ENCODE measurements at places on chromosomes 16 and 17.

DNA sequence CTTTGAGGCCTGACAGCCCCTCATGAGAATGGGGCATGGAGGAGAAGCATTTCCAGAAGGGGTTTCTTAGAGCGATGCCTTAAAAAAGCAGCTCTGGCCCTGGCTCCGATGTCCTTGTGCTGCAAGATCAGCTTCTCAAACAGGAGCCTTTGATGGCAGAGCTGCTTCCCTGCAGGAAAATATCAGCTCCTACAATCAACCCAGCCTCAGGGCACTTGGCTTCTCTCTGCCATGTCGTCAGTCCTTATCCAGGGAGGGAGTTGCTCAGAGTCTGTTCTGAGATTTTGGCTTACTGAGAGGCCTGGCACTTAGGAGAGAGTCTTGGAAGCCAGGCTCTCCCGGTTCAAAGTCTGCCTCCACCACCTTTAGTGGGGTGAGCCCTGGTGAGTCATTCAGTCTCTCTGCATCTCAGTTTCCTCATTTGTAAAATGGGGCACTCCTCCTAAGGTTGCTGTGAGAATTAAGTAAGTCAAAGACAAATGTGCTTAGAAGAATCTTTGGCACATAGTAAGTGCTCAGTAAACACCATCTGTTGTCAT lies 184.4 kb downstream of the HAPSTR1 start:
- no peak for DNase-seq

DNA sequence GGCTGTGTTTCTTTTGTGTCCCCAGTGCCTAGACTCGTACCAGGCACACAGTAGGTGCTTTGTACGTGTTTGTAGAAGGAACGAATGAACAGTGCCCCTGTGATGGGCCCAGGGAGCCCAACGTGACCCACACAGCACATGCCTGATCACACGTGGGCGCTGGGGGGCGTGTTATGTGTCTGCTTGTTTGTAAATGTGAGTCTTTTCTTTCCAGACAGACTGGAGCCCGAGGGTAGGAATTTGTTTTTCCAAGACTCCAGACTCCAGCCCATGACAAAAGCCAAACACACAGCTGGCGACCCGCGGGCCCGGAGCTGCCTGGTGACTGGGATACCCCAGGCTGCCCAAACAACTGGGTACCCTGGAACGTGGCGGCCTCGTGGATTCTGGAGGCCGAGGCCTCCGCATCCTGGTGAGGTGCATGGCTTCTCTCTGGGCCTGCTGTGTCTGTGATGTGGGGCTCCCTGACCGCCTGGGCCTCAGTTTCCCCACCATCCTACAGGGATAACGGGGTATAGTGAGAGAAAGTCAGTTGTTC lies 14.9 kb upstream of the CBFA2T3 start:
- no peak for DNase-seq

DNA sequence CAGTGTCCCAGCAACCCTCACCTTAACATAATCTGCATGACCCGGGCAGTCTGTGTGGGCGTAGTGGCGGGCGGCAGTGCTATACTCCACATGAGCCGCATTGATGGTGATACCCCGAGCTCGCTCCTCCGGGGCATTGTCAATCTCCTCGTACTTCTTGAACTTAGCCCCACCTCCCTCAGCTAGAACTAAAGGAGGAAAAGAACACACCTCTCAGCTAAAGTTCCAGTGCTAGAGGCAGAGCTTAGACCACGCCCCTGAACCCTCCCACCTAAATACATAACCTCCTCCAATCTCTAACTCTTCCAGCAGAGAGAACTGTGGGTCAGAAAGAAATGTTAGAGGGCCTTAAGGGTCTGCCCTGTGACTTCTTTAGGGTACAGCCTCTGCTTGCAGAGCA lies 855 bp downstream of the TUFM start:
- DNase-seq: peak; percentile 73

GRCh38 chr17:35849469-35850348 lies 19.0 kb downstream of the HEATR9 start:
- DNase-seq: peak; percentile 75

GRCh38 chr17:49434821-49435670 lies 20.4 kb upstream of the PHB1 start:
- DNase-seq: peak; percentile 60

- DNase-seq: no peak
Measured at GRCh38 chr16:50497592-50497991, 50.6 kb upstream of the NKD1 start.

GRCh38 chr17:36947922-36948716 lies 635 bp upstream of the AATF start:
- peak; percentile 11 for DNase-seq

DNA sequence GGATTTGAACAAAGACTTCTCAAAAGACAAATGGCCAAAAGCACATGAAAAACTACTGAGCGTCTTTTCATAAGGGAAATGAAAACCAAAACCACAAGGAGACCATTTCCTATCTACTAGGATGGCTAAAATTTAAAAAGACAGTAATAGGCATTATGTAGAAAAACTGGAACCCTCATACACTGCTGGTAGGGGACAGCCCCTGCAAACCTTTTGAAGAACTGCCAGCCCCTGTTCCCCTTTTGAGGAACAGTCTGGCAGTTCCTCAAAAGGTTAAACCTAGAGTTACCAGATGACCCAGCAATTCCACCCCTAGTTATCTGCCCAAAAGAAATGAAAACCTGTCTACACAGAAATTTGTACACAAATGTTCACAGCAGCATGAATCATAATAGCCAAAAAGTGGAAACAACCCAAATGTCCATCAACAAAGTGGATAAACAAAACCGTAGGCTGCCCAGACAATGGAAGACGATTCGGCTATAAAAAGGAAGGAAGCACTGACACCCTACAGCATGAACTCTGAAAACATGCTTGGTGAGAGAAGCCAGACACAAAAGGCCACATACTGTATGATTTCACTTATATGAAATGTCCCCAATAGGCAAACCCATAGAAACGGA lies 22.9 kb downstream of the CDIP1 start:
- DNase-seq: peak; percentile 87

- no peak for DNase-seq
Measured at GRCh38 chr16:83973581-83974385, 5.7 kb downstream of the NECAB2 start.

GRCh38 chr16:4572715-4573114 lies 16.6 kb downstream of the C16orf96 start:
- DNase-seq: peak; percentile 30

GRCh38 chr17:48352630-48353029 lies 77.4 kb downstream of the SKAP1 start:
- no peak for DNase-seq

DNA sequence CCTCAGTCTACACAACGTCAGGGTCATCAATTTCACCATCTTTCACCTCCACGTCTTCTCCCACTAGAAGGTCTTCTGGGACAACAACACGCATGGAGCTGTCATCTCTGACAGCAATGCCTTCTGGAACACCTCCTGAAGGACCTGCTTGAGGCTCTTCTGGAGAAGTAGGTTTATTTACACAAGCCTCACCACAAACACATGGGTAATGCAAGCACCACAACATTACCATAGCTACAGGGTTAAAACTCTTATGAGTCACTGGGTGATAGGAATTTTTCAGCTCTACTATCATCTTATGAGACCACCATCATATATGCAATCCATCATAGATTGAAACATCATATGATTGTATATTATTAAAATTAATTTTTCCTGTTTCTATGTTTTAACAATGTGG lies 215.4 kb downstream of the CHD9NB start:
- DNase-seq: no peak

- DNase-seq: no peak
Measured at GRCh38 chr16:67653128-67653788, 6.8 kb downstream of the ACD start.

- DNase-seq: no peak
Measured at GRCh38 chr17:60383379-60383778, 8.6 kb downstream of the USP32 start.

GRCh38 chr17:82214012-82214628 lies 1.5 kb upstream of the CCDC57 start:
- DNase-seq: no peak

DNA sequence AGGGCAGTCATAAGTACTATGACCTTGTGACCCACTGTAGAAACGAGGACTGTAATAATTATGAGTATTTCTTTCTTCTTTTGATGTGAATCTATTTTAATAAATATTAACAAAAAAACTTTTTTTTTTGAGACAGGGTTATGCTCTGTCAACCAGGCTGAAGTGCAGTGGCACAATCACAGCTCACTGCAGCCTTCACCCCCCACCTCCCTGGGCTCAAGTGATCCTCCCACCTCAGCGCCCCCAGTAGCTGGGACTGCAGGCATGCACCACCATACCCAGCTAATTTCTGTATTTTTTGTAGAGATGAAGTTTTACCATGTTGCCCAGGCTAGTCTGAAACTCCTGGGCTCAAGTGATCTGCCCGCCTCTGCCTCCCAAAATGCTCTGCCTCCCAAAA lies 32.6 kb downstream of the SCPEP1 start:
- no peak for DNase-seq

DNA sequence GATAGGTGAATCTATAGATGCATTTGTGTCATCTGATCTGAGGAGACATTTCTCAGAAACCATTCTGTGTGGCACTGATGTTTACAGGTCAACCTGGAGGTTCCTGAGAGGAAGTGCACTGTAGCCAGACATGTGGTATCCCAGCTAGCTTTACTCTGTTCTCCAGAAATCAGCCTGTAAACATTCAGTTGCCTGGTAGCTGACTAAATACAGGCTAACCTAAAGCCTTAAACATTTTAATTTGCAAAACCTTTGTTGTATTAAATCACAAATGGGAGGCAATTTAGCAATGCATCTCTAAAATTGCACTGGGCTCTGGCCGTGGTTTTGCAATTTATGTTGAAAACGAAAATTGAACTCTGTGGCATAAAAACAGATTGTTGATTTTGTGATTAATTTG lies 207.6 kb downstream of the FTO start:
- DNase-seq: no peak

GRCh38 chr16:13236308-13236707 lies 334.9 kb downstream of the SHISA9 start:
- DNase-seq: no peak

DNA sequence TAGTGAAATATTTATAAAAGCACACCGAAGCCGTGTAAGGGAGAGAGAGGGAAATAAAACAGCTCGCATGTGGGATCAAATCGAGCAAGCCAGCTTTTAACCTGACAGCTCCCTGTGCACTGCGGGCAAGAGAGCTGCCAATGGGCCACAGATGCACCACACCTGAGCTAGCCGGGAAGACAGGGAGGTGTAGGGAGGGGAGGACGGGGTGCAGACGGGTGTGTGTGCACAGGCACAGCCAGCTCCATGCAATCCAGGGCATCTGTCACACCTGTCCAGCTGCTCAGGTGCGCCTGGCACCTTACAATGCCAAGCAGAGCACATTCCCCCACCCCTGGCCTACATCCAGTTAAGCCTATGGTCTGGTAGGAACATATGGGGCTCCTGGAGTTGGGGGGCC lies 70.0 kb downstream of the C16orf78 start:
- DNase-seq: no peak

DNA sequence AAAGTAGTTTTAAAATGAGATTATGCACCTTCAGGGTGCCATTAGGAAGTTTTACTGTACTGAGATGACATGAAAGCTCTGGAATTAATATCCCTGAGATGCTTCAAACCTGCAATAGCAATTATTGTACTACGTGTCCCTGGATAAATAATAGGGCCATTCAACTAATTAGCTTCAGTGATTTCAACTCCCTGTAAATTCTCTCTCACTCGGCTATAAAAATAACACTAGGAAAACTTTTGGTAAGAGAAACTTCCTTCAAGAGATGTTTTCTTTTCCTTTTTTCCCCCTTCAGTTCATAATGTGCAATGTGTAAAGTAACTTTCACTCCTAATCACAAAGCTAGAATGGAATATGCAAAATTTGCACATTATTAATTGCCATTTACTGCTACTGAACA lies 146.4 kb downstream of the SNX11 start:
- no peak for DNase-seq

- DNase-seq: no peak
Measured at GRCh38 chr17:28977659-28978355, 26.5 kb upstream of the PHF12 start.

DNA sequence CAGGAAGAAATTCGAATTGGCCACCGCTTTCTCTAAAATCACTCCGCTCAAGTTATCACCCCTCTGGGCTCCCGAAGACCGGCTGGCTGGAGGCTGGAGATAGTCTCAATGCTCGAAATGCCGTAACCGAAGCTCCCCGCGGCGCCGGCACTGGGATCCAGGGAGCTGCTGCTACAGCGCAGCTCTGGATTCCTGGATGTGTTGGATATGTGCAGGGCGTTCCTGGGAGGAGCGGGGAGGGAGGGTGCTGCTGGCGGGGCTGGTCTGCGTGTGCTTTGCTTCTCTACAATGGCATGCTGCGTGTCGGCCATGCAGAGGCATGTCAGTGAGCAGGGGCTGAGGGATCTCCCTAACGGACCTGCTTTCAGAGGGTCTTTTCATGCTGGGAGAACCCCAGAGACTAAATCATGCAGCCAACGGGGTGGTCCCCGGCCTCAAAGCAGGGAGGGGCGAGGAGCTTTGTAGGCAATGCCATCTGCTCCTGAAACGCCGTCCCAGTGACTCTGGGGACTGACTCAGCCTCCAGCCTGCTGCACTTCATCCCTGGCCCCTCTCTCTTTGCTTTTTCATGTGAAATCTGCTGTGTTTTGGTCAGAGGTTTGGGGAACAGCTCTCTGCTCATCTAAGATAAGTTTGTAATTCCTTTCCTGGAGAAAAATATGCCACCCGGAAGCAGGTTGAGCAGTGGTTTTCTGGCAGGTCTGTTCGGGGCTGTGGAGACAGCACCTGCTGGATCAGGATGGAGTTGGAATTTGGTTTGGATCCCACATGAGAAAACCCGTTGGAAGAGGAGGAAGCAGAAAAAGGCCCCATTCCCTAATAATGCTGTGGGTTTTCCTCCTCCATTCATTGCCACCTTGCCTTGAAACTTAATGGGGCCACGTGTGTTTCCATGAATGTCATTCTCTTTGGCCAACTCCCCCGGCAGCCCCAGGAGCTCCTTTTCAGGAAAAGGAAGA lies 311.4 kb downstream of the SEC14L1 start:
- no peak for DNase-seq

DNA sequence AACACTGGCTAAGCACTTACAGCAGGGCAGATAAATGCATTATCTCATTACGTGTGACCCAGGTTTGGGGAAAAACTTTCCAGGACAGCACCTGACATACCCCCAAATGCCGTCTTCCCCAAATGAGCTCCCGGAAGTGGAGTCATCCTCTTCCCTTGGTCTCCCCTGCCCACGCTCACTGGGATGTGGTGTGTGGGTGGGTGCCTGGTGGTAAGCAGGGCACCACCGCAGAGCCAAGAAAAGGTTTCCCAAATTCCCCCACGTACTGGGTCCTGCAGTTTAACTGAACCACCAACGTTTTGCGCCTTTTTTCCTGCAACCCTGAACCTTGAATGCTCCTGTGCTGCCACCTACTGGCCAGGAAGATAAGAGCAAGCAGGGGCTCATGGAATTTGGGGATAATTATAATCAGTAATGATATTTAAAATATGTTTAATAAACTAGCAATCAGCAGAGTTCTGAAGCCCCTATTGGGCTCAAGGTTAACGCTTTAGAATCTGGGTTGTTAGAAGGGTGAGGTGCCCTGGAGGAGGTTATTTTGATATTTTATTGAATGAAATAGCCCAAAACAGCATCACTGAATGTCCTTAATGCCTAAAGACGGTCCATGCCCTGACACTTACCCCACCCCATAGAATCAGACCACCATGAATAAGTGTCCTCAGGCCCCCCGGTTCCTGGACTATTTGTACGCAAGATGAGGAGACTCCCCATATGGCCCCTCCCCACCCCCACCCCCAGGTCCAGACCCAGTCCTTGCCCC lies 8.0 kb downstream of the SPPL2C start:
- peak; percentile 60 for DNase-seq

GRCh38 chr17:40542558-40543411 lies 22.5 kb downstream of the CCR7 start:
- no peak for DNase-seq

All from KBM-7 (cell line).